ENCODE measurements at places on chromosomes 4 and X.

DNA sequence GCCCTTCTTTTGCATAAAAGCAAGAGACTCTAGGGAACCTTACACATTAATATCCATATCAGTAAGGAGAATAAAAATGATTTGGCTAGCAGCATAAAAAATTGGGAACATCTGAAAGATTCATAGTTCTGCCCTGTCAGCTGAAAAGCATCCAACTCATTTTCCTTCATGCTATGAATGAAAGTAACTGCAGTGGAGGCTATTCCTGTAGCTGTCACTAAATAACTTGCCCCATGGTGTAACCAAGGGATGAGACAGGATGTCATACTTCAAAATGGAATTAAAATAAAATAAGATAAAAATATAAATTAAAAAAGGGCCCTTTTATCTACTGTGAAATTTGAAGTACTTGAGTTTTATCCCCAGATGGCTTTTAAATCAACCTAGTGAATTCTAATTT lies 878.8 kb downstream of the C4orf33 start:
- DNase-seq: no peak

- no peak for DNase-seq
Observed at GRCh38 chr4:75494563-75494962, 19.6 kb downstream of the RCHY1 start.

DNA sequence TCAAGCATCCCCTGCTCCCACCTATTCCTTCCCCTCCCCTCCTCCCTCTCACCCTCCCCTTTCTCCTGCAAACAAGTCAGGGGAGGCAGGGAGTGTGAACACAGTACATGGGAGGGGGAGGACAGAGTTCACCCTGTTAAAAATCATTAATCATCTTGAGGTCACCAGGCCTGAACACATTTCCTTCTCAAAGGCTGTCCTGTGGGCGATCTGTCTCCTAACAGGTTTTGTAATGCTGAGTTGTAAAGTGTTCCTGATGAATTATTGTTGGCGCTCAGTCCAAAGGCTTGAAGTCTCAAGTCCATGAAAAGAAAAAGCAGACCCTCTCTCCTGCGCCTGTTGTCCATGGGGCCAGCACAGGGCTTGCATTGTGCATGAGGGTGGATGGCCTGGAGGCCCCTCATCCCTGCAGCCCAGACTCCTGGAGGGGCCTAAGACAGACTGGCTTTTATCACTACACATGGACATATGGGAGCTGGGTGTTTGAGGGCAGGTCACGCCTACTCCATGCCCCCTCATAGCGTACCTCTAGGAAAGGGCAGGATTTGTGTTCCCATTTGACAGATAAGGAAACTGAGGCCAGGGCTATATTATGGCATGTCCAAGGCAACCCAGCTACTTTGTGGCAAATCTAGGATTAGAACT lies 189.1 kb downstream of the RAB28 start:
- DNase-seq: no peak

DNA sequence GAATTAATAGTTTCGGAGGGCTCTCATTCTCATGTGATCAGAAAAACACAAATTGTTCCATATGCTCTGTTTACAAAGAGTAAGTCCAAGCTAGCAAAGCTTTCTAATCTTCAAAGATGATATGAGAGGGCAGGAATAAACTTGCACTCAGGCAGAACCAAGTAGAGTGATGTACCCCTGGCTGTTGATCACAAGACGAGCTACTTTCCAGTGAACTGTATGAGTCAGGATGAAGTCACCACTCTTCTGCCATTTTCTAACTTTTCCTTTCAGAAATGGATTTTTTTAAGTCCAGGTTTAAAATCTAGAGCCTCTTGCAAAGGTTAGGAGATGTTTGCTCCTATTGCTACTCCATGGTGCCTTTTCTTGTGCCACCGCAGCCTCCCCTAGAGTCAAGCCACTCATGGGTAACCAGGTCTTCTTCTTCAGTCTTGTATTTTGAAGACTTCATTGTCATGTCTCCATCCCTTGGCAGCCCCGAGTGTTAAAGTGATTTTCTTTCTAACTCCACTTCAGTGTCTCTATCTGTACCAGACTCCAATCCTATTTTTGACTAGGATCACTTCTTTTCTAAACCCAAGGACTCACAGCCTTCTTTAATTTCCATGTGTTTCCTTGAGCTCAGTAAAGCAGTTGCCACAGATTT lies 171.9 kb upstream of the GALNT7 start:
- no peak for DNase-seq

DNA sequence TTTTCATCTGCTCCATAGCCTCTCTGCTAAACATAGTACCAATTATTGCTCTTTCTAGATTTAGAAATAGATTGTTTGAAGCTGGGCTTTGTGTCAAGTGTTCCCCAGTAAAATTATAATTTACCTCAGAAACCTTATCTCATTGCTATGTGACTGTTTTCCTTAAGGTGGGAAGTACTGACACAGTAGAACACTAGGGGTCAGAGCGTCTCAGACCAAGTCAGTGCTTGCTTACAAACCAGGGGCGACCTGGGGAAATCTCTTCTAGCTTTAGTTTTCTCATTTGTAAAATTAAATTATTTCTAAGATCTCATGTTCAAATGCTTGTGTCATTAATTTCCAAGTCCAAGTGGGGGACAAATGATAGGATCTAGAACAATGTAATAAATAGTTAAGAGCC lies 360.4 kb downstream of the RAPGEF2 start:
- DNase-seq: no peak

DNA sequence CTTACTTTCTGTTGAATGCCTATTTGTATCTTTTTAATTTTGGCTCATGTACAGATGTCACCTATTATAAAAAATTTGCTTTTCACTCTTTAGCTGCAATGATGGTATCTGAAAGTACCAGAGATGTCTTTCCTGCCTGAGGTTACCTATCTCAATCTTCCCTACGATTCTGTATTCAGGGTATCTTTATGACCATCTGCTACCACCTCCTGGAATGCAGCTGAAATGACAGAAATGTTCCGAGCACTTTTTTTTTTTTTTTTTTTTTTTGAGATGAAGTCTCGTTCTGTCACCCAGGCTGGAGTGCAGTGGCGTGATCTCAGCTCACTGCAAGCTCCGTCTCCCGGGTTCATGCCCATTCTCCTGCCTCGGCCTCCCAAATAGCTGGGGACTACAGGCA lies 136.4 kb downstream of the REPS2 start:
- no peak for DNase-seq

- no peak for DNase-seq
Observed at GRCh38 chrX:148659481-148659880, 159.1 kb downstream of the AFF2 start.

GRCh38 chr4:81498551-81499099 lies 26.9 kb upstream of the RASGEF1B start:
- DNase-seq: no peak

DNA sequence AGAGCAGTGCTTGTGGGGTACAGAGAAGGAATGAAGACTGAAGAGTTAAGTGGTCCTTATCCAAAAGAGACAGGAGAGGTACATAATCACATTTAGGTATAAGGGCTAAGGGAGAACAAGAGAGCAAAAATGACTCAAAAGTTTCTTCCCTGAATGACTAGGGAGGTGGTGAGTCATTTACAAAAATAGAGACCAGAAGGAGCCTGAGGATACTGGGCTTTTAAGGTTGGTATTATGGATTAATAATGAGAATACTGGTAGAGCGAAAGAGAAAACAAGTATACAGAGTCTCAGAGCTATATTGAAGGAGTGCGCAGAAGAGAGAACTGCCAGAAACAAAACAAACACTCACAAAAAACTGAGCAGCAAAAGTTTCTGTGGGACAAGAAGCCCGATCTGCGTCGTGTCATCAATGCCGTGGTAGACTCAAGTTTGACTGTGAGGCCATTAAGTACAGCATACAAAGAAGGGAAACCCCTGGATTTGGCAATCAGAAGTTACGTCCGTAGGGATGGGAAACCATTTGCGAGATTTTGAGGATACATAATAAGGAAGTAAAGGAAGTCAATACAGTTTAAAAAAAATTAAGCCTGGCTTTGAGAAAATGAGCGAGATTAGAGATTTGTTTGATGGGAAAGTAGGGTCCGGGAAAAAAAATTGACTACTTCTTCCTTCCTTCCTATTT lies 129.1 kb upstream of the STIM2 start:
- no peak for DNase-seq

GRCh38 chr4:19969492-19969891 lies 282.2 kb upstream of the SLIT2 start:
- DNase-seq: no peak

DNA sequence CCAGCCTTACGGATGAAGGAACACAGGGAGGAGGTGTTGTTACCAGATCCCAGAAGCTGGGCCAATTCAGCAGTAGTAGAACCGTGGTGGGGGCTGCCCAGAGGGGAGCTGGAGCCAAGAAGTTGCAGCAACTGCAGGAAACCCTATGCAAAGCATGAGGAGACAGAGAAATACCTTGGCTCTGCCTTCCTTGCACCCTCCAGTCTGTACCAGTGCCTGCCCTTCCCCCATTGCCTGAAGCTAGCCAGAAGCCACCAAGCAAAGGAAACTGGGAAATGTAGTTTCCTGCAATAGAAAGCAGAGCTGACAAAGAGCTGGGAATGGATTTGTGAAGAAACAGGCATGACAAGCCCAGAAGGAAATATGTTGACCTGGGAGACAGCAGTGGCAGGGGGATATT lies 108.7 kb upstream of the FUNDC1 start:
- no peak for DNase-seq

- DNase-seq: no peak
Observed at GRCh38 chr4:5678977-5679376, 29.4 kb downstream of the EVC2 start.

GRCh38 chr4:100782356-100782755 lies 264.5 kb upstream of the EMCN start:
- DNase-seq: no peak

DNA sequence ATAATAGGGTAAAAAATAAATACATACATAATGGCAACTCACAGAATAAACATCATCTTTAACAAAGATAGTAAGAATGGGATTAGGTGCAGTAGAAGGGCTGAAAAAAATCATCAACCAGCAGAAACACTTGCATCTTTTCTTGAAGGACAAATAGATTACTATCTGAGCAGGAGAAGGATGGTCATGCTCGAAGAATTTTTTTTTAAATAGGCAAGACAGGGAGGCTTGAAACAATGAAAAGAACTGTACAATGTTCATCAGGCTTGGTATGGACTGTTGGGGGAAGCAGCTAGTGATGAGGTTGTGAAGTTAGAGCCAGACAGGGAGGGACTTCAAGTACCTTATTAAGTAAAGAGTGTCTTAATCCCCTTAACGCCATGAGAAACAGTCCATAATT lies 167.4 kb upstream of the LDB2 start:
- no peak for DNase-seq

- no peak for DNase-seq
Observed at GRCh38 chr4:48748949-48749596, 31.0 kb downstream of the FRYL start.

- DNase-seq: no peak
Observed at GRCh38 chr4:78513411-78513975, 38.1 kb upstream of the ANXA3 start.

GRCh38 chr4:137267024-137267423 lies 265.3 kb downstream of the PCDH18 start:
- no peak for DNase-seq

DNA sequence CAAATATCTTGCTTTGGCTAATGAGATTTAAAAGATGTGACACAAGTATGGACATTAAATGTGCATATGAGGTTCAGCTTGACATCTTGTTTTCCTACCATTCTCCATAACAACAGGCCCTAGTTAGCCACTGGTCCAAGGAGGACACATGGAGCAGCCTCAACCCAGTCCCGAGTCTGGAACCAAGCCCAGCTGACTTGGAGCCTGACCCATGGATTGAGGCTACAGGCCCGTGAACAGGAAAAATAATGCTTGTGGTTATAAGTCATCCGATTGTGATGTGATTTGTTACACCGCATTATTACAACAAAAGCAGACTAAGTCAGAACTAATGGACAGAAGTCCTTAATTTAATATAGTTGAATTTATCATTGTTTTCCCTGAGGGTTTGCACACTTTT lies 123.2 kb upstream of the BANK1 start:
- no peak for DNase-seq

DNA sequence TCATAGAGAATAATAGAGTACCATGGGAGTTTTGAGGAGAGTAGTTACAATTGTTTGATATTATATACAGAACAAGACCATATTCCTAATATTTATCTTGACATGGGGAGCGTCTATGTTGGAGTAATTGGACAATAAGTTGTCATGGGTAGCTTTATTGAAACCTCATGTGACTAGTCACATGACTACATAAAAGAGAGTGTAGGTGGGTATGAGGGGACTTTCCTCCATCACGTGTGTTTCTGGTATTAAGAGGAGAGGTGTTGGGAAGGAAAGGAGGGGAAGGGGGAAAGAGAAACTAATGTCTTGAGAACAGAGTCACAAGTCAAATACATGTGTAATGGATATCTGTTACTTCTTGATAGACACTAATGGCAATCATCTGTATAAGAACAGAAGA lies 33.1 kb downstream of the PDLIM5 start:
- no peak for DNase-seq

- DNase-seq: no peak
Observed at GRCh38 chr4:51858605-51859202, 15.8 kb downstream of the DCUN1D4 start.

DNA sequence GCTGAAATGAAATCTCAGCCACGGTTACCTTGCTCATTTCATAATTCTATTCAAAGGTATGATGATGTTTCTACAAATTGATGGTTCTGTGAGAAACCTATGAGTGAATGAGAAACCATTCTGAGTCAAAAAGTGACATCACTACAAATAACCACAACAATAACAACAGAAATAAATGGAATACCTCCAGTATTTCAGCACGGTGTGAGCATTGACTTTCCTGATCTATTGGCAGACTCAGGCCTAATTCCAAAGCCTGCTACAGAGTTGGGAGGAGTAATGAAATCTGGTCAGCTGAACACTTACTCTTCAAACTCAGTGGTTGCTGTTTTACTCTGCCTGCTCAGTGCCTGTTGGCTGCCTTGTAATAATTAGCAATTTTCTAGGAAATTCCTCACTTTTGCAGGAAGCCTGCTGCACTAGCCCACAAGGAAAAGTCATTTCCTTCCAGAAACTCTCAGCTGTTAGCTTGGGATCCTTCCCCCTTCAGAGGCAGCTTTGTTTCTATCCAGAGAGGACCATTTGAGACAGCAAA lies 18.8 kb upstream of the SYNPO2 start:
- DNase-seq: no peak

GRCh38 chrX:96884027-96884426 lies 319 bp downstream of the RPA4 start:
- DNase-seq: no peak

All from CD4-positive, alpha-beta T cell treated with Interleukin-10 for 1 hour (primary cell).